ENCODE measurements at places on chromosomes 7 and 10.

DNA sequence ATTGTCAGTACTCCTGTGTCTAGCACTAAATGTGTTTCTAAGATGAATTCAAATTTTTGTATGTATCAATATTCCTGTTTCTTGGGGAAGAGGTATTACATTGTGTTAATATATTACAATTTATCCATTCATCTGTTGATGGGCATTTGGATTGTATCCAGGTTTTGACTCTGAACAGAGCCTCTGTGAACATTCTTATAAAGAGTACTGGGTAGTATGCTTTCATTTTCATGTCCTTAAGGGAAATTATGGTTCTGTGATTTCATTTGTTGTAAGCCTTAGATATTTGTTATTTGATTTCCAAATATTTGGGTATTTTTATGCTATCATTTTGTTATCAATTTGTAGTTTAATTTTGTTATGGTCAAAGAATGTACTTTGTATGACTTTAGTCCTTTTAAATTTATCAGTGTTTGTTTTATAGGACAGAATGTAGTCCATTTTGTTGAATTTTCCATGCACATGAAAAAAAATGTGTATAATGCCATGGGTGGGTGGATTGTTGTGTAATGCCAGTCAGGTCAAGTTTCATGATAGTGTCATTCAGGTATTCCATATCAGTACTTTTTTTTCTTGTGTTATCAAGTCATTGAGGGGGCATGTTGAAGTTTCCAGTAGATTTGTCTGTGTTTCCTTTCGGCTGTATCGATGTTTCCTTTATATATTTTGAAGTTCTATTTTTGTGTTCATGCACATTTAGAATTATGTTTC is 38.4 kb downstream of the STAM start:
- no peak for DNase-seq

GRCh38 chr10:43569681-43570080 is 4.7 kb downstream of the ZNF239 start:
- DNase-seq: no peak

GRCh38 chr7:128365432-128365831 is 3.9 kb upstream of the PRRT4 start:
- DNase-seq: no peak

GRCh38 chr7:26307226-26307625 is 15.6 kb downstream of the SNX10 start:
- peak; percentile 8 for DNase-seq

- DNase-seq: no peak
These were observed 108.2 kb upstream of the FAM13C start for GRCh38 chr10:59470570-59470969.

GRCh38 chr7:123154231-123154860 is 45.4 kb downstream of the SLC13A1 start:
- DNase-seq: peak; percentile 20

GRCh38 chr7:17947620-17948019 is 7.3 kb upstream of the SNX13 start:
- no peak for DNase-seq

- DNase-seq: no peak
These were observed 405 bp upstream of the ENTPD1 start for GRCh38 chr10:95755511-95756004.

- no peak for DNase-seq
These were observed 74.5 kb downstream of the LRMDA start for GRCh38 chr10:75505840-75506506.

DNA sequence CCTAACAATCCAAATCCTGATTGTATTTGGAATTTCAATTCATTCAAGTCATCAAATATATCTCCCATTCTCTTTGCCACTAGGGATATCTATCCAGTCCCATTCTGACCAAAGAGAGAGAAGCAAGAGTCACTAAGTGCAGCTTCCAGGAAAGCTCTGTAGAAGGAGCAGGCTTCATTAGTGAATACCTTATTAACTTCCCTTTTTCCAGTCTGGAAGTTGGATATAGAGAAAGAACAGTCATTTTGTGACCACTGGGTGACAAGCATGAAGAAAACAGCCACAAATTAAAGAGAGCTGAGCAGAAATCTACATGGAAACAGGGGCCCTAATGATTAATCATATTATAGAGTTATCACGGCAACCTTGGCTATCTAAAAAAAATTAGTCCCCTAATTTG is 190.7 kb upstream of the ADO start:
- no peak for DNase-seq

GRCh38 chr10:88657901-88658300 is 6.3 kb upstream of the LIPF start:
- DNase-seq: no peak

GRCh38 chr7:156764016-156764669 is 123.6 kb downstream of the RNF32 start:
- DNase-seq: no peak

DNA sequence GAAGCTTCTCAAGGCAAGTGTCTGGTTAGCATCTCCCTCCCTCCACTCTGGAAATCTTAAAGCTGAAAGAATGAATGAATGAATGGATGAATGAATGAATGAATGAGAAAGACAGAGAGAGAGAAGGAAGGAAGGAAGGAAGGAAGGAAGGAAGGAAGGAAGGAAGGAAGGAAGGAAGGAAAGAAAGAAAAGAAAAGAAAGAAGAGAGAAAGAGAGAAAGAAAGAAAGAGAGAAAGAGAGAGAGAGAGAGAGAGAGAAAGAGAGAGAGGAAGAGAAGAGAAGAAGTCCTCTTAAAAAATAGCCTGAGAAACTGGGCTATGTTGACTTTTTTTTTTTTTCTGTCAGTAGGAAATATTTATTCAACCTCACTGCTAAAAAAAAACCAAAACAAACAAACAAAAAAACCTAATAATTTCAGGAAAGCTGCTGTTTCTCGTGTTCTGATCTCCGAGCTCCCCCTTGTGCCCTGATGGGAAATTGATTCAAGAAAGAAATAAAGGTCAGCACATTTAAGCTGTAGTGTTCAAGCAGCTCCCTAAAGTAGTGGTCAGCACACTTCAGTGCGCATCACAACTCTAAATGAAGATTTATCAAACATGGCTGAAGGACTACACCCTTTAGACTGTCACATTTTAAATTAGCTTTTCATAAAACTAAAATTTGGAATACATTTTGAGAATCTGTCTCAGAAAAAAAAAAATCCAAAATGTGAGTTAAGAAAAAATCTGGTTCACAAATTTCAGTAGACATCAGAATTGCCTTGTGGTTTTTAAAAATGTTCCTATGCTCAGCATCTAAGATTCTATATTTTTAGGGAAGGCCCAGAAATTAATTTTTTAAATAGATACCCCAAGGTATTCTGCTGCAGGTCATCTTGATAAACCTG is 154.3 kb downstream of the ELAPOR2 start:
- DNase-seq: peak; percentile 5

GRCh38 chr10:116741391-116742351 is 695 bp downstream of the HSPA12A start:
- no peak for DNase-seq

GRCh38 chr10:124086787-124087671 is 6.4 kb downstream of the CHST15 start:
- DNase-seq: no peak

DNA sequence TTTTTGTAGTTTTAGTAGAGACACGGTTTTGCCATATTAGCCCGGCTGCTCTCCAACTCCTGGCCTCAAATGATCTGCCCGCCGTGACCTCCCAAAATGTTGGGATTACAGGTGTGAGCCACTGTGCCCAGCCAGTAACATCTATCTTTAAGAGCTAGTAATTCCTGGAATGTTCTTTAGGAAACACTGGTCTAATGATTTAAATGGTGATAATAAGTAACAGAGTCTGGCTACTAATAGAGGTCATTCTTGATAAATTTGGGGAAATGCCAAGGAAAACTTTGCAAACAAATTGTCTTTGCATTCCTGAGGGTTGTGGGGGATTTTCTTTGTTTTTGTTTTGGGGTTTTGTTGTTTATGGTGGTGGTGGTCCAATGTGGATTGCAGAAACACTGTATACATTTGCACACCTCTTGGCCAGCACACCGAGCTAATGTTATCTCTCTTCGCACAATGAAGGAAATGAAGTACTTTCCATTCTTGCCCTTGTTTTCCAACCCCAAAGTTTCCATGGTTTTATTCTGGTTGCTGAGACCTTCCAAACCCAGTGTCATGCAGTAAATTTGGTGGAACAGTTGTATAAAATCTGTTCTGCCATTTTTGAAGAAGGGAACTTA is 51.3 kb upstream of the WIPF3 start:
- no peak for DNase-seq

GRCh38 chr7:148340438-148341280 is 249.9 kb upstream of the C7orf33 start:
- no peak for DNase-seq

- DNase-seq: no peak
These were observed 371.4 kb downstream of the DNAJB6 start for GRCh38 chr7:157707983-157708918.

DNA sequence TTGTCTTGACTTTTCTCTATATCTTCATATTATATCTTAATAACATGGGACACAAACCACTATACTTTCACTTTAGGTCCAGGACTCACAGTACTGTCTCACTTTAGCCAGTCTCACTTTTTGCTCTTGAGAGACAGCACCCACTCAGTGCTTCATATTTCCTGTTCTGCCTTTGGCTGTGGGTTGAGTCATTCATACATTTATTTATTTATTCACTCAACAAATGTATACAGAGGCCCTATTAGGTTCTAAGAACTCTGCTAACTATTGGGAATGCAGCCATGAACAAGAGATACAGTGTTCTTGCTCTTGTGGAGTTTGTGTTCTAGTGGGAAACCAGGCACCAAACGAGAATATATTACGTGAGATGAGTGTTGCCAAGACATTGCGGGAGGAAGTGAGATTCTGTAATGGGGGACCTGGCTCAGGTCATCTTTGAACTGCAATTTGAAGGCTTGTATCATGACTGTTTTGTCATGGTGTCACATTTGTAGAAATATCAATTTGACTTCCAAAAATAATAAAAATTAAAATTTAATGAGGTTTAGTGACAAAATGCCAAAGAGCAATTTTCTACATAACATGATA is 190.1 kb downstream of the SDHAF3 start:
- no peak for DNase-seq

DNA sequence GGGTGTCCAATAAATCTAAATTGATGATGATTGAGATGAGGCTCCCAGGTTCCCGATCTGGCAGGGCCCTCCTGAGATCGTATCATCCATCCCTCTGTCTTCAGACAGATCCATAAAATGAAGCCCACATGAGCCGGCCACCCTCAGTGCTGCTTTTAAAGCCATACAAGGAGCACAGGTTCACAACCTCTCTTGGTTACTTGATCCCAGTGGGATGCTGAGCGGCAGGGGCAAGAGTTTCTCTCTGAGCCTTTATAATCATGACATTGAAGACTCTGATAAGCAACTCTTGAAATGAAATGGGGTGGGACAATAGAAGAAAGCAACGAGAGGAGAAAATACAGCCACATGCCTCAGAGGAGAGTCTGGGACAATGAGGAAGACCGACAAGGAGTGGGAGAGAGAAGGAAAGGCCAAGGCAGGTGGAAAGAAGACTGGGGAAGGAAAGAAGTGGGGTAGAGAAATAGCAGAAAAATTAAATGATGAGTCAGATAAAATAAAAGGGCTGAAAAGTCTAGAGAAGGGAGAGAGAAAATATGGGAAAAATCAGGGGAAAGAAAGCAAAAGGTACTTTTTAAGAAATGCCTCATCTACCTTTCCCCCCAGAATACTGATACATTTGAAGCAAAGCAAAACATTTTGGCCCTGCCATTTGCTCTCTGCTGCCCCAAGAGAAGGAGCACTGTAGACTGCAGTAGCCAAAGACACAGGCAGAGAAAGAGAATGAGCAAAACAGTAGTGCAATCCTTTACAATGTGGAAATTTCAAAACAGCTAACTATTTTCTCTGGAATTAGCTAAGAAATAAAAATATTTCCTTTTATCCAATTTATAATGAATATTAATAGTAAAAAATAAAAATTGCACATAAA is 14.6 kb downstream of the GBX1 start:
- no peak for DNase-seq

GRCh38 chr10:117514971-117515370 is 27.6 kb upstream of the EMX2 start:
- DNase-seq: no peak

- no peak for DNase-seq
These were observed 300.9 kb upstream of the MTPN start for GRCh38 chr7:136278057-136278456.

- no peak for DNase-seq
These were observed 125.6 kb upstream of the CDK6 start for GRCh38 chr7:92961961-92962360.

DNA sequence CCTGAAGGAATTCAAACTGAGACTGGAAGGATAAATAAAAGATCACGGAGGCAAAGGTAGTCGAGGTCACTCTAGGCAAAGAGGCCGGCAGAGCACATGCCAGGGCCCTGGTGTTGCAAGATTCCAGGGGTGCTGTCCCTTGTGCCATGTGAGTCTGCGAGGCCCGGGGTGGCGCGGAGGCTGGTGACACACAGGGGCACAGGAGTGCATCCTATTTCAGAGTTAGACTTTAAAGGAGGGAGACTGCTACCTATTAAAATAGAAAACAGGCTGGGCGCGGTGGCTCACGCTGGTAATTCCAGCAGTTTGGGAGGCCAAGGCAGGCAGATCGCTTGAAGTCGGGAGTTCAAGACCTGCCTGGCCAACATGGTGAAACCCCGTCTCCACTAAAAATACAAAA is 12.6 kb downstream of the BEND7 start:
- no peak for DNase-seq

- DNase-seq: no peak
These were observed 13.2 kb downstream of the BBS9 start for GRCh38 chr7:33142585-33142984.

- no peak for DNase-seq
These were observed 63.1 kb upstream of the TFEC start for GRCh38 chr7:116093516-116094301.

GRCh38 chr10:106435081-106435480 is 729.4 kb downstream of the SORCS1 start:
- no peak for DNase-seq

- DNase-seq: no peak
These were observed 66.8 kb downstream of the TMEM168 start for GRCh38 chr7:112723416-112723815.

DNA sequence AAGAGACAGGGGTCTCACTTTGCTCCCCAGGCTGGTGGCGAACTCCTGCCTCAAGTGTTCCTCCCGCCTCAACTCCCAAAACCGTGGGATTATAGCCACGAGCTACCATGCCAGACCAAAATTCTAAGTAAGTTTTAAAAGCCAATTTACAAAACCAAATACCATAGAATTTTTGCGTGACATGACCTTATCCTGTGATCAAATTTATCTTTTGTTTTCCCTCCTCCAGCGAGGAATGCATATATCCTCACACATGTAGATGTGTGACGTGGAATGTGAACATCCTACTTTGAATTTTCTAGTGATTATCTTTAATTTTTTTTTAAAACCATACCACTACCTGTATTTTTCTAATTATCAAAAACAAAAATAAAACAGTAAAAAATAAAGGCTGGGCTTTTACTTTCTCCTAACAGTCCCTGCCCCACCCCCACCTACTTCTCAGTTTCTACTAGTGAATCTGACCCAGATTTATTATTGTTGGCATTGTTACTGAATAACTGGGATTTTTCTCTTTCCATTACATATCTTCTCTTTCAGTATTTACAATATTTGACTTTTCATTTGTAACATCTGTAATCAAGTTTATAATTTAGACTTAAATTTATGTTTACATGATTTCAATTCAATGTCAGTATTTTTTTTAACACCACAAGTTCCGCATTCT is 26.0 kb downstream of the CYTH3 start:
- no peak for DNase-seq
